C1 segment of cervical spinal cord (tissue), 14 donors: ENCODE measurements at places on chromosomes 13 and 19.

- no peak for DNase-seq
These were observed 23.4 kb upstream of the SLITRK1 start for GRCh38 chr13:83905641-83906040.

DNA sequence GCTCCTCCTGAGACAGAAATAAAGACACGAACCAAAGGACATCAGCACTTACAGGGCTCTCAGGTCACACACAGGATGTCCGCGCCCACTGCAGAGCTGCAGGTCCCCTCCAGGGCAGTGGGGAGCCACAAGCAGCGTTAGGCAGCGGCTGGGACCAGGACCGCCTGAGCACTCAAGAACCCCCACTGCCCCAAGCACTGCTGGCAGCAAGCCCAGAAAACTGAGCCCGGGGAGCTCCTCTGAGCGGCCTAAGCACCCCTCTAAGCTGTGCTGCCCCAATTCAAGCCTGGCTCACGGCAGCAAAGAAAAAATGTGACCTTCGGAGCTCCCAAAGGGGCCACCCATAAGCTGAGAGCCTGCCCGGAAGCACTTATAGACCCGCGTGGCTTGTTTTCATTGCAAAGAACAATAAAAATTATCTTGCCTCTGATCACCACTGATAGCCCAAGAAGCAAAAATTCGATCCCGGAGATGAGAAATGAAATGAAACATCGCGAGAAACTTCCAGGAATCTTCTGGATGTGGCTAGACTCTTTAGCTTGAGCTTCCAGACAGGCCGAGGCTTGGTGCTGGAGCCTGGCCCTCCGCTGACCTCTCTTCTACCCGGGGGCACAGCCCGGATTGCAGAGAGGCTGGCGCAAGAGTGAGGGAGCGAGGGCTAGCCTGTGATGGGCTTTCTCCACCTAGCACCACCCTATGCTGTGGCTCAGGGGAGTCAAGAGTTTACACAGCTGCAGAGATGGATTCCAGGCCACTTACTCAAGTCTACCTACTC is 6.3 kb downstream of the DPP9 start:
- DNase-seq: no peak

GRCh38 chr19:29537601-29538000 is 11.8 kb downstream of the VSTM2B start:
- DNase-seq: no peak

DNA sequence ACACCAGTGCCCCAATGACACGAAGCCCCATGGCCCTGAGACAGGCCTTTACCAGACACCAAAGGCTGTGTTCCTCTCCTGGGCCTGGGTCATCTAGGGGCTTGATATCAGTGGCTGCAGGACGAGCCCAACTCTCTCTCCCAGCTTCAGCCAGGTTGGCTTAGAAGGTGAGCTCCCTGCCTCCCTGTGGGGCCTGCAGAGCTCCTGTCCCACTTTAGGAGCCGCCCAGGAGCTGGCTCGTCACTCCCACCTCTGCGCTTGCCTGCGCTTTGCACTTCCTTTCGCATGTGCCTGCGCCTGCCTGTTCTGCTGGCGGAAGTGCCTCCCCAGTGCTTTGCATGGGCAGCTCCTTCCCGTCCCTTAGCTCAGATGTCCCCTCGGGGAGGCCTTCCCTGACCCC is 4.9 kb downstream of the CALM3 start:
- DNase-seq: no peak

DNA sequence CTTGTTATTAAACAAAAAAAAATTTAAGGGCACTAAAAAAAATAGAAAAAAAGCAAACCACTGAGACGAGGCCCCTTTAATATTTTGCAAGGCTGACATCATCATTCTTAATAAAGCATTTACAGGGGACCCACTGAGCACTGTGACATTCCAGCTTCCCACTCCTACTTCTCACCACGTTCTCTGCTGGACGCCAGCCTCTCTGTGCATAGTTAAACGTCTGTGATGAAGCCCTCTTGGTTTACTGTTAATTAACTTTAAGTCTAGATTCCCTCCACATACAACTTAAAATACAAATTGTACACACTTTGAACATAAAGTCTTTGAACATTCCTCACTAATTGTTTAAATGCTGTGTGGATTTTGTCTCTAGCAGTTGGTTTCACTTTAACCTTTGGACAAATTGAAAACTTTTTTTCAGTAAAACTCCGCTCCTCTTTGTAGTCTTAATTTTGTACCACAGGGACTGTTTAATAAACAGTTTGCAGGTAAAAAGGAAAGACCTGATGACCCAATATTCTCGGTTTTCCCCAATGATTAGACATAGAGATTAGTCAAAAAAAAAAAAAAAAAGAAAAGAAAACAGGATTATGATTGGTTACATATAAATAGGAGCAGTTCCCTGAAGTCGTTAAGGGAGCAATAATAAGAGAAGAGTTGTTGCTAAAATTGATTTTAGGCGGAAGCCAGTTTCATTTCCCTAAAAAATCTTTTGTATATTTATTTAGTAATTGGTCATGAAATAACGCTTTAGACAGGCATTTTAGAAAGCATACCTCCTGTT is 219.8 kb downstream of the MZT1 start:
- DNase-seq: no peak

GRCh38 chr13:107834281-107834680 is 381.1 kb downstream of the LIG4 start:
- DNase-seq: no peak

DNA sequence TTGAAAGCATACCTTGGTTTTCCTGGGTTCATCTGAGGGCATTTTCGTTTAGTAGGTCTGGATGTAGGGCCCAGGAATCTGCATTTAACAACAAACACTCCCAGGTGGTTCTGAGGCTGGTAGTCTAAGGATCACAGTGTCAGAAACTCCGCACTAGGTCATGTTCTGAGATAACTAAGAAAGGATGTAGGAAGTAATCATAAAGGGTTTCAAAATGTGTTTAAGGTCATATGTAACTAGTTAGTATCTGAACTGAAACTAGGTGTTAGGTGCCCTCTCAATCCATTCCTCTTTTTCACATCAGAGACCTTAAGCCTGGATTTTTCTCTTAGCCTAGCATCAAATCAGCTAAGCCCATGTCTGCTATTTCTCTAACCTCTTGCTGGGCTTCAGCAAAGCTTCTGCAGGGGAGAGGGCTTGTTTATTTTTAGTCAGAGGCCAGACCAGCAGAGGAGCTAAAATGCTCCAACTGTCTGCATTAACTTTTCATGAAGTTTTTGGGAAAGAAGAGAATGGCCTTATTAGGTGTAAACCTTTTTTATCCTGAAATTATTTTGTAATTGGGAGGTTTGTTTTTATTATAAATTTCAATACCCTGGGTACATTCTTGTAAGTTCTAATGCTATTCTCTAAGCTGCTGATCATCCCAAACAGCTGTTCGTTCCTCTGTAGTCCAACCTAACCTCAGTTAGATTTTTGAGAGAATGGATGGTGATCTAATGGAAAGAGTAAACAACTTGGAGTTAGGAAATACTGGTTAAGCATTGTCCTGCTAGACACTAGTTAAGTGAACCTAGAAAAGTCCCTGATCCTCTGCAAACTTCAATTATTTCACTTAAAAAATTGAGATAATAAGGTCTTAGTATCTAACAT is 262.8 kb upstream of the RFC3 start:
- no peak for DNase-seq

GRCh38 chr19:28948566-28948965 is 264.4 kb downstream of the UQCRFS1 start:
- DNase-seq: no peak

DNA sequence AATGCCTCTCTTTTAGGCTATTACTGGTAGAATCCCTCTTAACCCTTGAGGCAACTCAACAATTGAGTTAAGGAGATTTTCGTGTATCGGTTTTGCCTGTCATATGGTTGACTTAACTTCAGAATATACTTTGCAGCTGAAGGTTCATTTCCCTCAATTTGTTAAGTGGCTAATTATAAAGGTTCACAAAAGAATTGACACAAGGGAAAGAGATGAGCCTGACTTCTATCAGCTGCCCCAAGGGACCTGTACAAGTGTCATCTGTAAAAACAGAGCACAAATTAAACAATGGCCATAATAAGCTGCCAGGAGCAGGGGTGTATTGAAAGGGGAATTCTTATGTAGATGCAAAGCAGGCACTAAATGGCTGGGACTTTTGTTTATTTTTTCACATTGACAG is 334.8 kb upstream of the OBI1 start:
- no peak for DNase-seq

DNA sequence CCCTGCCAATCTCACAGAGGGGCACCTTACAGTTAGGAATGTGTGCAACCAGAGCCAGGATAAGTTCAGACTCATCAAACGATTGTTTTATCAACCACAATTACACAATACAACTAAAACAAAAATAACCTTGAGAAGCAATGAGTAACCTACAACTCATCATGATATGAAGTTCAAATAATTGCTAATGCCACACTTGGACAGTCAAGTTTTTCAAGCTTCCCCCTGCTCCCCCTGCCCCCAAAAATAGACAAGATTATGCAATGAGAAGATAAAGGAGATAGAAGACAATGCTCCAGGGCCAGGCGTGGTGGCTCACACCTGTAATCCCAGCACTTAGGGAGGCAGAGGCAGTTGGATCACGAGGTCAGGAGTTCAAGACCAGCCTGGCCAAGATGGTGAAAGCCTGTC is 13.6 kb upstream of the KPNA3 start:
- DNase-seq: no peak

GRCh38 chr19:9958379-9958821 is 22.1 kb upstream of the OLFM2 start:
- no peak for DNase-seq

DNA sequence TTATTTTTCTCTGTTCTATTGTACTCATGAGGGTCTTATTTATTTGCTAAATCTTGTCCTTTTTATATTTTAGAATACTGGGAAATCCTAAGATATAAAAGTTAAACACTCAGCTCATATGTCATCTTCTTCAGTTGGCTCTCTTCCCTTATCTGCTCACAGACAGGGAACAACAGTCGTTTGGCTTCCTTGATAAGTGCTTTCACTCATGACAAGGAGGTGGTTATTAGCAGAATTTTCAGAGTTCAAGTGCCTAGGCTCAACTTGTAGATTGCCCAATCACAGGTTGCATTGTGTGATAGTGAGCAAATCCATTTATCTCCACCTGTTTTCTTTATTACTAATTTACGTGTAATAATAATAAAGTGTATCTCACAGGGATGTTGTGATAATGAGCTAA is 620.3 kb upstream of the PCDH20 start:
- DNase-seq: no peak

GRCh38 chr13:92461831-92462230 is 764.8 kb upstream of the GPC6 start:
- DNase-seq: no peak

- peak; percentile 86 for DNase-seq
These were observed 1.2 kb downstream of the ZC3H4 start for GRCh38 chr19:47112166-47112996.

- no peak for DNase-seq
These were observed 63.9 kb upstream of the ARHGEF7 start for GRCh38 chr13:111051041-111051725.

GRCh38 chr19:20414120-20414519 is 151.5 kb downstream of the ZNF737 start:
- no peak for DNase-seq

DNA sequence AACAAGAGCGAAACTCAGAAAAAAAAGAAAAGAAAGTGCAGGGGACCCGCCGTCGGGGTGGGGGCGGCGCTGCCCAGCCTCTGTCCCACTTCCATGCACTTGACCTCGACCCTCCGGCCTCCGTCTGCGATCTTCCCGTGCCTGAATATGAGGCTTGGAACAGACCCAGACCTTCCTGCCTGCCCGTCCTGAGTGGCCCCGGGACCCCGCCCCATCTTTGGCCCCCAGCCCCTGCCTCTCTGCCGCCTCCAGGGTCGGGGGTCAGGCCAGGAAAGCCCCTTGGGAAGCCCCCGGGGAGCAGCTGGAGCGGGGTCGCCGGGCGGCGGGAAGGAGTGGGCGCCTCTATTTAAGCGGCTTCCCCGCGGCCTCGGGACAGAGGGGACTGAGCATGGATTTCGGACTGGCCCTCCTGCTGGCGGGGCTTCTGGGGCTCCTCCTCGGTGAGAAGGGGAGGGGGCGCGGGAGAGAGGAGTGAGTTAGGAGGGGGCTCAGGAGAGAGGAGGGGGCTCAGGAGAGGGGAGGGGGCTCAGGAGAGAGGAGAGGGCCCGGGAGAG is at the start of gene MADCAM1:
Gene MADCAM1 (plus strand): TSS at position 375 of the 554 bp plus-strand sequence. CDS start 14 bp downstream, at position 389.
- no peak for DNase-seq

DNA sequence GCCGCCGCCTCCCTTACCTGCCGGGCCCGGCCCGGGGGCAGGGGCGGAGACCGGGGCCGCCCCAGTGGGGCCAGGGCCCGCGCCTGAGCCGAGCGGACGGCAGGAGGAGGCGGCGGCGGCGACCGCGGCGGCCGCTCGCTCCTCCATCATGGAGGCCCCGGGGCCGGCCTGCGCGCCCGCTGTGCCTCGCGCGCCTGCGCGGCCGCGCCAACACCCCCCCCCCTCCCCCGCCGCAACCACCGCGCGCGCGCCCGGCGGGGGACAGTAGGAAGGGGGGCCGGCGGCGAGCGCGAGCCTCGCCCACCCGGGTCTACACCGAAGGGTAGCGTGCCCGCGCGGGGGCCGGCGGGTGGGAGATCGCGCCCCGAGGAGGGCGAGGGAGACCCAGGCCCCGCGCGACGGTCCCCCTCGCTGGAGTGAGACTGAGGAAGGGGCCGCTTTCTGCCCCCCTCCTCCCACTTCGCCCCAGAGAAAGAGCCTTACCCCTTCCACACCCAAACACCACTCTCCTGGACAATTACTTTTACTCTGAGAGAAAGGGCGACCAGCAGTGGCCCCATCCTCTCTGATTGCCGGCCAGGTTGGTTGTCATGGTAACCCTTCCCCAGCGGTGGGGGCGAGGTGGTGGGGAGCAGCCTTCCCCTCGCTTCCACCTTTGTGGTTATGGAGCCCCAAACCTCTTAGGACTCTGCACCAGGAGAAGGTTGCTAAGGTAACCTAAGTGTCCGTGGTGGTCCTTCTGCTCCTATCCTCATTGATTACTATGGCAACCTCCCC is at the start of gene STRN4:
Gene STRN4 (minus strand): TSS at position 170 of the 777 bp plus-strand sequence. CDS start 20 bp downstream, at position 150.
- DNase-seq: peak; percentile 37

DNA sequence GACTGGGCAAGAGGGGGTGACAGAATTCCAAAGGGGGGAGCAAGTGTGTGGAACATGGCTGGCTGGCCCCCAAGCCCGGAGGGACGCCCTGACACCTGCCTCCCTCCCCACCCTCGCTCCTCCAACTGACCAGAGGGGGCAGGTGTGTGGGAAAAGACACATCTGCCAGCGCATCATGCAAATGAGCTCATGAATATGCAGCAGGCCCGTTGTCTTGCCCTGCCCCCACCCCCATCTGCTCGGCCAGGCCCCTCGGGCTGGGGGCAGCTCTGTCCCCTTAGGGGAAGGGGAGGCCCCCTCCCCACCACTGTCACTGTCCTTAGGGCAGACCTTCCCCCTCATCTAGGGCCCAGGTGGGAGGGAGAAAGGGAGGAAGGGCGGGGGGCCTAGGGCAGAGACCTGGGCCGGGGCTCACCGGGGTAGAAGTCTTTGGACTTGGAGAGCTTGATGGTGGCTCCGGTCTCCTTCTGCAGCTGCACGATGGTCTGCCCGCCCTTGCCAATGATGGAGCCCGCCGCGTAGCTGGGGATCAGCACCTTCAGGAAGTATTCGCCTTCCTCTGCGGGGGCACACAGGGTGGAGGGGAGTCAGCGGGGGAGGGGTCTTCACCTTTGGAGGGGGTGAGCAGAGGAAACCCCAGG is 12.9 kb downstream of the NOVA2 start:
- DNase-seq: no peak

GRCh38 chr19:1811942-1812425 is at the start of gene ATP8B3:
TSS of gene ATP8B3 (minus strand) at chr19:1812276. CDS start at chr19:1811736, 540 bp downstream.
- DNase-seq: no peak

GRCh38 chr13:95204231-95204765 is 97.0 kb downstream of the ABCC4 start:
- no peak for DNase-seq
